Stimulated activated CD4-positive, alpha-beta T cell treated with anti-CD3 and anti-CD28 coated beads, Interleukin-2, amount 100 ng/mL, for 24 hours (primary cell): ENCODE measurements at places on chromosomes 4 and X.

- no peak for DNase-seq
These were observed 6.4 kb upstream of the PITX2 start for GRCh38 chr4:110629214-110629754.

DNA sequence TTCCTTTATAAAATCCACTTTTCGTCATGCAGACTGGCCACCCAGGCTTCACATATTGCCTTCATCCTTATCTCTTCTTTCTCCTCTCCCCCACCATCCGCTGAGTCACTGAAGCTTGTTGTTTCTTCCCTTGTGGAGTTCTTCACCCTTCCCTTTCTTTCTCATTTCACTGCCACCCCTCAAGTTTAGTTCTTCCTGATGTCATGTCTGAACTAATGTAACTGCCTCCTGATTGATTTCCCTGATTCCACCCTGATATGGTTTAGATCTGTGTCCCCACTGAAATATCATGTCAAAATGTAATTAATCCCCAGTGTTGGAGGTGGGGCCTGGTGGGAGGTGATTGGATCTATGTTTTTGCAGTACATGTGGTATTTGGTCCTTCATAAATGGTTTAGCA is 151.4 kb downstream of the CPEB2 start:
- DNase-seq, result no peak

DNA sequence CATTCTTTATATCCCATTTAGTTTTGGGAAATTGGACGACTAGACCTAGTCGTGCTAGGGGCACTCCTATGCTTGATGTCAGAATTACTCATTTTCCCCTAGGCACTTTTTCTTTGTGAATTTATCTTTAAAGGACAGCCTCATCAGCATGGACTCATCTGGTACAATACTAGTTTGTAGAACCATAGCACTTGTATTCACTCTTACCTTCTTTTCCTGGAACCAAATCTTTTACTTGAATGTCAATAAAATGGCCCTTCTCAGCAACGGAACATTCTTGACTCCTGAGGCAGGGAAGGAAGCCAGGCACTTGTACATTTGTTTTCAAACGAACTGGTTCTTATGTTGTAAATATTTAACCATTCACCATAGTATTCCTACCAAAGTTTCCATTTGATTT is 187.1 kb downstream of the SHROOM3 start:
- DNase-seq, result no peak

GRCh38 chr4:112511093-112511802 is 4.7 kb downstream of the NEUROG2 start:
- no peak for DNase-seq

- no peak for DNase-seq
These were observed 61.6 kb upstream of the TEX13A start for GRCh38 chrX:105282077-105282476.

DNA sequence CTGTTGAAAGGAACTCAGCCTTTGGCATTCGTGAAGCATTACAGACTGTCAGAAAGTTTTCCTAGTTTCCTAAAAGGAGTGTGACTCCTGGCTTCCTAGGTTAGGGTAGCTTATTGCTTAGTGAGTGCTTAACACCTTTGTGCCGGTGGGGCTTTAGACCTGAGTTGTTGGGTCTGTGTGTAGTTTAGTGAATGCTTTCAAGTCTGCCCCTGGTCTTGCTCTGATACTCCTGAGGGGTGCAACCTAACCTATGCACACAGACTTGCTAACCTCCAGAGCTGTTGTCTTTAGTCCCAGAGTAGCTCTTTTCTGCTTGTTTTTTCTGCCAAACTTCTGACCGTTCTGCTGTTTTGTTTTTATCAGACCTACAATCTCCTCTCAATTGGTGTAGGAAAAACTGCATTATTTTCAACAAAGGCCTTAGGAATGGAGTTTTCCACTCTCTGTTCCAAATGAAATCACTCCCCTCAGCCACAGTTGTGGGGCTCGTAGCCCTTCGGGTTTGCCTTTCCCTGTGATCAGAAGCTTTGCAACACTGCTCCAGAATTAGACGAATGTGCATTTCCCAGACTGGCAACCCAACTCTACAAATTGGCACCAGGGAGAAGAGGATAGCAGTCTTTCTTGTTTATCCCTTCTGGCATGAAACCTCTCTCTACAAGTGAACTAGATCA is 1399.1 kb upstream of the PCDH7 start:
- DNase-seq, result no peak

DNA sequence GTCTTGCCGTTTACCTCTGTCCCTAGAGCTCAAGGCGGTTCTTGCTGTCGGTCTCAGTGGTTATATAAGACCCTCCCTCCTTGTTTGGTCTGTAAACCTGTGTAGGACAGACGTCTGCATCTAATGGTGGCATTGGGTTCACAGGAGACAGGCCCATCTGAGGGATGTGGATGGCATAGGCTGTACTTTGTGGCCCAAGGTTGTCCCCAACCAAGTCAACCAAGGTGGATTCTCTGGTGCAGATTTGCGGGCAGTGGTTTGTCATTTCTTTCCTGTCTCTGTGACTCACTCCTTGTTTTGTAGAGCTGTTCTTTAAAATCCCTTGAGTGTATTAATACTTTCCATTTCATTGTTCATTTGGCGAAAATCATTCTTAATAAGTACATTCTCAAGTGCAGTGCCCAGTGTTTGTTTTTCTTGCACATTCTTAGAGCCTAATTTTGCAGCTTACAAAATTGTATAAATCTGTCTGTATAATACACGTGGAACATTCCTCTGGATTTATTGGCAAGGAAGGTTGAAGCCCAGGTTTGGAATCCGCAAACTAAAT is 68.0 kb upstream of the TLR2 start:
- DNase-seq, result peak; percentile 64

DNA sequence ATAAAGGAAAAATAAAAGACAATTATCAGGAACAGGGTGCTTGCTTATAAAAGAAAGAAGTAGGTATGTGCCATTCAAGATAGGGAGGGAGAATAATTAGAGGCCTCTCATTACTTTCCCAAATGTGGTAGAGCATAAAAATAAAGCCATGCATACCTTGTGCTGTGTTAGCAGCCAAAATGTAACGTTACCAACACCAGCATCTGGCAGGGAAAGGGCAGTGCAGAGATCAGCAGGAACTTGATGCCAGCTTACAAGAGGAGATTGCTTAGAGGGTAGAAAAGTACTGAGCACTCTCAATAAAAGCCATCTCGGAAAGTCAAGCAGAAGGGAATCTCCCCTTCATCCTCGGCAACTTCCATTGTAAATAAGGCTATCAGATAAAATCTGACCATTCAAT is 195.6 kb downstream of the RASL11B start:
- no peak for DNase-seq

GRCh38 chrX:23908219-23909004 is 606 bp downstream of the CXorf58 start:
- DNase-seq, result no peak

DNA sequence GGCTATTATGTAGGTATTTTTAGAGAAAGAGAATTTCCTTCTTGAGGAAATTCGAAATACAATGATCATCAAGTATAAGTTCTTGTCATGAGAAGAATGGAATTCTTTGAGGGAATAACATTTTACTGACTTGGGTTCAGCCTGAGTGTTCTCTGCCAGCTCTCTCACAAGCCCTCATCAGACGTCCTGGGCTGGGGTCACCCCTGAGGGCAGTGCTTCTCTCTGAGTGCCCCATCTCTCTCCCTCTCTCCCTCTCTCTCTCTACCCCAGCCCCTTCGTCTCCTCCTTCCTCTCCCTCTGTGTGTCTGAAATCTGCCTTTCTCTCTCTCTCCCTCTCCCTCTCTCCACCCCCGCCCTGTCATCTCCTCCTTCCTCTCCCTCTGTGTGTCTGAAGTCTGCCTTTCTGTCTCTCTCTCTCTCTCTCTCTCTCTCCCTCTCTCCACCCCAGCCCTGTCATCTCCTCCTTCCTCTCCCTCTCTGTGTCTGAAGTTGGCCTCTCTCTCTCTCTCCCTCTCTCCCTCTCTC is 241.7 kb upstream of the PSAPL1 start:
- DNase-seq, result no peak

GRCh38 chr4:3440011-3440410 is 1.8 kb upstream of the HGFAC start:
- DNase-seq, result no peak

- DNase-seq, result no peak
These were observed 18.4 kb downstream of the C4orf17 start for GRCh38 chr4:99529228-99529627.

GRCh38 chr4:48315728-48316630 is 25.4 kb upstream of the SLAIN2 start:
- peak; percentile 13 for DNase-seq

DNA sequence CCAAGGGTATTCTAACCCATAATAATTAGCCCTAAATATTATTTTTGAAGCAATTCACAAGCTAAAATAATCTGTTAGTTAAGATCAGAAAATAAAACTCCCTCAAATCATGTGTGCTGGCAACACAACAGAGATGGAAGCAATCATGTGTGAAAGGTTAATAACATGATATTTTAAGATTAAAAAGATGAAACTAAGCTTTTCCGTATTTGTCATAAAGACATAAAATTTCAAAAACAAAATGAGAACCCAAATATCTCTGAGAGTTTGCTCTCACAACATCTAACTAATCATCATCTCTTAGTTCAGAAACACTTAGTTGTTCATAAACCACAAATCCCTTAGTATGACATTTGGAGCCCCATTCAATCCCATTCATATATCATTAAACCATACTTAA is 749.1 kb downstream of the CCSER1 start:
- no peak for DNase-seq

DNA sequence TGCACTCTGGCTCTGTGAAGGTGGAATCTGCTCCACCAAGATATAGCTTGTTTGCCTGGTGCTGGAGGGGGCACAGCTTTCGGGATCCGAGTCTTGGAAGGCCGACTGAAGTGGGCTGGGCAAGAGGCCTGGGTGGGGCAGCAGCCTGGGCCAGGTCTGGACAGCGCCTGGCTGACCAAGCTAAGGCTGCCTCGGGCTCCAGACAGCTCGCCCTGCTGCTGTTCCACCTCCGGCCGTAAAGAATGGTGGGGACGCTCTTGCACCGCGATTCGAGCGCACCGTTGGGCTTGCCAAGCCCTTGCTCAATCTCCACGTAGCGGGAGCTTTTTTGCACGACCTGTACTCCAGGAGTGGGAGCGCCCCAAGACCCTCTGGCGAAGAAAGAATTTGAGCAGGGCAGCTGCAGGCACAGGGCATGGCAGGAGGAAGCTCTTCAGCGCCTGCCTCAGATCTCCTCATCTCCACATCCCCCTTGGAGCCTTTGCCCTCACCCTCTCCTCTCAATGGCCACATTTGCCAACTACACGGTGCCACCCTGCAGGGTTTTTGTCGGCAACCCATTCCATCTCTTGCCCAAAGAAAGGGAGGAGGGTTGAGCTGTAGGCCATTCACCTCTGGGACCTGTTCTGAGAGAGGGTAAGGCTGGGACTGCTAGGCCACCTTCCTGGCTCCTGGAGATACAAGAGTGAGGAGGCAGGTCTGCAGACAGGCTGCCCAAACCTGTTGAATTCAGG is 18.9 kb downstream of the CNGA2 start:
- DNase-seq, result no peak

GRCh38 chr4:174278467-174278866 is 5.0 kb downstream of the FBXO8 start:
- no peak for DNase-seq
